Fibroblast of skin of scalp (primary cell): ENCODE measurements at places on chromosomes 3 and 15.

- DNase-seq = no peak
Observed at GRCh38 chr3:142154186-142154585, 4.8 kb upstream of the TFDP2 start.

DNA sequence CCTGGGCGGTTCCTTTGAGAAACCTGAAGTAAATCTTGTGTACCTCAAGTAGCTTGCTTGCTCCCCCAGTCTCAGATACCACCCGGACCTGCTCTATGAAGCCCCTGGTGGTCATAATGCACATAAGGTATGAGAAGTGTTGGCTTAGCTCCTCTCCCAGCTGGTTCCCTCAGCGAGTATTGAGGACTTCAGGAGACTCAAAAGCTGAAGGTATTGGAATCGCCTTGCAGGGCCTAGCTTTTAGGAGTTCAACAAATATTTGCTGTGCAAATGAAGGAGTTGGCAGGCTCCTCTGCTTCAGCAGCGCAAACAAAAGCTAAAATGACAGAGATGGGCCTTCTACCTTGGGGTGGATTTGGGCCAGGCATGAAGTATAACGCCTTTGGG is 1.7 kb downstream of the CMTM8 start:
- DNase-seq = peak; percentile 8

DNA sequence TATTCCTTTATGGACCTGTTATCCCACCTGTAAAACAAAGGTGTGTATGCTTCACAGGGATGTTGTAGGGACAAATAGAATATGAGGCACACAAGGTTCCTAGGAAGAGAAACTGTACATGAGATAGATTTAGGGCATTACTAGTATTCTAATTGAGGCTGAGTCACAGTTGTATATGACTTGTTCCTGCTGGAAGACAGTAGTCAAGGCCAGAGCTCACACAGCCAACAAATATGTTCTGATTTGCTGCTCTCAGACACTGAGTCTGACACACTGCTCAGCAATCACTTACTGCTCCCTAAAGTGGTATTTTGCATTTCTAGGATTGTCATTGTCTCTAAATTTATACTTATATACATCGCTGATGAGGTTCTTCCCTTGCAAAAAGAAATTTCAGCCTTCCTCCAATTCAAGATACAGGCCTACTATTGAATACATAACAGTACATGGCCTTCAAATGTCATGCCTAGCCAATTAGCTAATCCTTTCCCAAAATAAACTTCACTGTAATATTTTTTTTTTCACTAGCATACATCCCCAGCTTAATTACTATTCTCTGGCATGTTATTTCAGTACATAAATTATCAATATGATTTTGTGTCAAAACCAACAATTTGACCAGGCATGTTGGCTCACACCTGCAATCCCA is 69.8 kb downstream of the TIGIT start:
- DNase-seq = peak; percentile 62

- no peak for DNase-seq
Observed at GRCh38 chr3:15263120-15263519, 57.1 kb downstream of the CAPN7 start.

DNA sequence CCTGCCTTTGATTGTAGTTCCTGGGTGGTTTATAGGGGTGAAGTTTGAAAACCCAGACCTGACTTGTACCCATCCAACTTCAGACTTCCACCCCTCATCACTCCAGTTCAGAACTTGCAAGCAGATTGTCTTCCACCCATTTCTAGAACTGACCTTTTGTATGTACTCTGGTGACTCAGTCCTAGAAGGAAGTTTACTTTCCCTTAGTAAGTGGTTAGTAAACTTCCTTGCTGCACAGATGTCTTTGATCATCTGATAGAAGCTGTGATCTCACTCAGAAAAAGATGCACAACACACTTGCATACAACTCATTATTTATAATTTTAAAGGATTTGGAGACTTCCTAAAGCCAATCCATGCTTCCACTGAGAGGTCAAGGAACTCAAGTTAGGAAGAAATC is 368.0 kb downstream of the MFSD1 start:
- peak; percentile 43 for DNase-seq

DNA sequence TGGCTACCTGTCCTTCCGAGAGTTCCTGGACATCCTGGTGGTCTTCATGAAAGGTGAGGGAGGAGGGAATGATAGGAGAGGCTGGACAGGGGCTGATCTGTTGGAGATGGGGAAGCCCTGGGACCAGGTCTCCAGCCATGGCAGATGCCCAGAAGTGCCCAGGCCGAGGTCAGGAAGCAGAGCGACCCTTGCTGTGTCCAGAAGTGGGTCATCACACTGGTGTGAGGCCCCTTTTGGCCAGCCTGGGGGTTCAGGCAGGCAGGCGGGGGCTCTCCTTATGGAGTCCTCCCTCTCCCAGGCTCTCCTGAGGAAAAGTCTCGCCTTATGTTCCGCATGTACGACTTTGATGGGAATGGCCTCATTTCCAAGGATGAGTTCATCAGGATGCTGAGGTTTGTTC is 17.8 kb downstream of the DUOX1 start:
- no peak for DNase-seq

- DNase-seq = no peak
Observed at GRCh38 chr3:193506921-193507320, 47.8 kb downstream of the ATP13A4 start.

- no peak for DNase-seq
Observed at GRCh38 chr3:117750674-117751269, 1041.2 kb downstream of the TUSC7 start.
